Stimulated activated CD8-positive, alpha-beta memory T cell treated with anti-CD3 and anti-CD28 coated beads, Interleukin-4, amount 100 ng/mL, for 48 hours (primary cell): ENCODE measurements at places on chromosomes 3 and 15.

DNA sequence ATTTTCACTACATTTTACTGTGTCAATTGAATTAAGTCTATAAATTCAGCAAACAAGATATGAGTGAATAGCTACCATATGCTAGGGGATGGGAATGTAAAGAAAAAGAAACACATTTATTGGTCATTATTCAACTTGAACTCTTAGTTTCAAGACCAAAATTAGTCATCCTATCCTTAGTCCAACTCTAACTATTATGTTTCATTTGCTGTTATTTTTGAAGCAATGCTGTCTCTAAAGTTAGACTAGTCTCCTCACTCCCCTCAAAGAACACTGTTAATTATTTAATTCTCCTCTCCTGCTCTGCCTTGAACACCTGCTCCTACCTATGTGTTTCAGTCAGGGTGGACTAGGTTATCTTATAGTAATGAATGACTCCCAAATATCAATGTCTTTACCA, 920.9 kb downstream of the TUSC7 start:
- no peak for DNase-seq

GRCh38 chr3:52561028-52561747, 24.8 kb downstream of the UQCC5 start:
- DNase-seq, result no peak

DNA sequence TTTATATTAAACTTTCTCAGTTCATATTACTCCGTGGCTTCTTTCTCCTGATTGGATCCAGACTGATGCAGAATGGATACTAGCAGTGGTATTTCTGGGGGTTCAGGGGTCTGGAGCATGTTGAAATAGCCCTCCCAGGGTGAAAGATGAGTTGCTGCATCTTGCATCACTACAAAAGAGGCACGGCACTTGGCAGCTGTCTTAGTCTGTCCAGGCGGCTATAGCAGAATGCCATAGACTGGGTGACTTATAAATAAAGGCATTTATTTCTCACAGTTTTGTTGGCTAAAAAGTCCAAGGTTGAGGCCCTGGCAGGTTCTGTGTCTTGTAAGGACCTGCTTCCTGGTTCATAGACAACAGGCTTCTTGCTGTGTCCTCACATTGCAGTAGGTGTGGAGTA, 660 bp upstream of the BCL2L10 start:
- DNase-seq, result no peak

DNA sequence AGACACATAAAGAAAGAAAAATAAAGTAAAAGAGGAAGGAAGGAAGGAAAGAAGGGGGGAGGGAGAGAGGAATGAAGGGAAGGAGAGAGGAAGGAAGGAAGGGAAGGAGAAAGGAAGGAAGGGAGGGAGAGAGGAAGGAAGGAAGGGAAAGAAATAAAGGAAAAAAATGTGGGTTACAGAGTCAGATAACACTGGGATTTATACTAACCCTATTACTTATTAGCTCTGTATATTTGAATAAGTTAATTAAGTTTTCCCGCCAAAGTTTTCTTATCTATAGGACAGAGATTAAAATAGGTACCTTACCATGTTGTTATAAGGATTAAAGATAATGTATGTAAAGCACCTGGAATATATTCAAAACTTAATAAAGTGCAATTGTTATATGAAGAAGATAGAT, 439.3 kb upstream of the KCNMB2 start:
- no peak for DNase-seq

GRCh38 chr3:139870000-139870675, 64.8 kb upstream of the CLSTN2 start:
- DNase-seq, result no peak

DNA sequence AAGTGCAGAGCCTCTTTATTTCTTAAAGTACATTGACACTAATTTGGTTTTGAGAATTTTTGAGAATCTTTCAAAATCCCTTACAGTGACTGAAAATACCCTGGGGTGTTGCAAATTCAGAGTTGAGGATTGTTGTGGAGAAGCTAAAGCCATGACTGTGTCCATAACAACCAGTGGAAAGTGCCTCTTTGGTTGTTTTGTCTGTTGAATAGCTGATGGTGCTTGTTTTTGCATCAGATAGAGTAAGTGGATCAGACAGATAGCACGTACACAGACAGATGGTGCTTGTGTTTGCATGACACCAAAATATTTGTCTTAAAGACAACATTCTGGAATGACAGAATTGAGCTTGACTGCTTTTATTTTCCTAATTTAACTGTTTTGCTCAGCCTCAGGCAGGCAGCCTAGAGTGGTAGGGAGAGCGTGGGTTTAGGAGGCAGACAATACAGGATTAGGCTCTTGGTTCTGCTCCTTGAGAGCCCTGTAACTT, 265.0 kb downstream of the IL20RB start:
- no peak for DNase-seq

- DNase-seq, result no peak
Measured at GRCh38 chr15:63815796-63816533, 17.8 kb downstream of the HERC1 start.

GRCh38 chr15:101198800-101199199, 53.0 kb downstream of the CHSY1 start:
- DNase-seq, result no peak
